Stimulated activated CD4-positive, alpha-beta T cell treated with anti-CD3 and anti-CD28 coated beads, TNF-alpha, amount 100 ng/mL, for 24 hours (primary cell): ENCODE measurements at places on chromosomes 3 and 15.
A peak's percentile ranks its signal among the peaks of the same experiment; 100 is the strongest.

GRCh38 chr3:182364323-182364722 is 429.0 kb upstream of the ATP11B start:
- DNase-seq = no peak

DNA sequence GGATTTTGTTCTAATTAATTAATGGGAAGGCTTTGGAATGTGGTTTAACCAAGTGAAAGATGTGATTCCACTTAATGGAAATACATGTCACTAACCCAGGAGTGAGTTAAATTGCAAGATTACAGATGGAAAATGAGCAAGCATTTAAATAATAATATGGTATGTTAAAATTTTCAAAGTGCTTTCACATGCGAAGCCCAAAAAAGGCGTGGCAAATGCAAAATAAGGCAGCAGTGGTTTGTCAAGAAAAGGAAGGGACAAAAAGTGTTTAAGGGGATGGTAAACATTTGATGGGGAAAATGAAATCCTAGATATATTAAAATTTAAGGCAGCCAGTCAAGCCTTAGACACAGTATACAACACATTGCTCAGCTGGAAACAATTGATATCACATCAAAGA is 2.9 kb downstream of the TICRR start:
- no peak for DNase-seq

GRCh38 chr3:45054196-45054857 is 28.2 kb downstream of the CLEC3B start:
- no peak for DNase-seq

GRCh38 chr3:28151608-28152228 is 89.7 kb upstream of the CMC1 start:
- DNase-seq = no peak

- no peak for DNase-seq
Observed at GRCh38 chr15:74406992-74407705, 26.6 kb downstream of the SEMA7A start.

DNA sequence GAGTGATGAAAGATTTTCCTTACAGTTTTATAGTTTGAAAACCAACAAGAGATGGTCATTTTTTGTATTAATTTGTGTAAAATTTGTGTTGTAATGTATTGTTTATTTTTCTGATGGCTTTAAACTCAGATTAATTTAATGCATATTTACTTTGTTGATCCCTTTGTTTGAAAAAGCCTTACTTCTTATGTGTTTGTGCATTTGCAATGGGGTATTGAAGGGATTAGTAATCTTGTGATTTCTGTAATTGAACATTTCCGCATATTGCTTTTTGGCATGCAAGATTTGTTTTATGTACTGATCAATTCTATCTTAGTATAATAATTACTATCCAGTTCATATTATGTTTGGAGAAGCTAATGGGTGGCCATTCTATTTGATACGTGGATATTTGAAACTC is 98.4 kb upstream of the ROBO1 start:
- no peak for DNase-seq

- no peak for DNase-seq
Observed at GRCh38 chr3:182491577-182491976, 301.7 kb upstream of the ATP11B start.

- DNase-seq = no peak
Observed at GRCh38 chr3:192819001-192819569, 91.7 kb upstream of the FGF12 start.

- no peak for DNase-seq
Observed at GRCh38 chr15:49877873-49878521, 241.0 kb downstream of the ATP8B4 start.

DNA sequence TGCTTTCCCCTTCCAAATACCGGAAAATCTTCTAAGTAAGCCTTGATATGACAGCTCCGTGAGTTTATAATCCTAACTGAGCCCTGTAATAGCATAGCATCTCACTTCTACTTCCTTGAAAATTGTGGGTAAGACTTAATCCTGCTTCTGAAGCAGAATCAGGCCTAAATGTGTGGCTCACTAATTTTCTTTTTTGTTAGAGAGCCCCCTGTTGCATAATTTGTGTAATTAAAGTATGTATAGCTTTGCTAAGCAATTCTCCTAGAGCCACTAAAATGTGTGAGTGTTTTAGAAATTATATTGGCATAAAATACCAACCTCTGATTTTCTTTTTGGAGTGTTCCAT is 304.4 kb downstream of the FGF12 start:
- DNase-seq = no peak

DNA sequence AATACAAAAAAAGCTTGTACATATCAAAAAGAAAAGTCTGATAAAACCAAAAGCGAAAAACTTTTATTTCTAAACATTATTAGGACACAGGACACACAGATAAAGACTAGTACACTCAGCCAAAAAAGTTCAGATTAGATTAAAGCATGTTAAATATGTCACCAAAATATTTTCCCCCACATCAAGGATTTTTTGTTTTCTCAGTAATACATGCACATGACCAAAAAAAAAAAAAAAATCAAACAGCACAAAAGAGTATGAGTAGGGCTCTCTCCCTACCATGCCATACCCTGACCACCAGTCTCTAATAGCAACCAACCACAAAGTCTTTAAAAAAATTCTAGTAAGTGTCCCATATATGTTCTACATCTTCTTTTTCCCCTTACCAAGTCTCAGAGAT is 77.4 kb downstream of the LRRFIP2 start:
- DNase-seq = no peak

DNA sequence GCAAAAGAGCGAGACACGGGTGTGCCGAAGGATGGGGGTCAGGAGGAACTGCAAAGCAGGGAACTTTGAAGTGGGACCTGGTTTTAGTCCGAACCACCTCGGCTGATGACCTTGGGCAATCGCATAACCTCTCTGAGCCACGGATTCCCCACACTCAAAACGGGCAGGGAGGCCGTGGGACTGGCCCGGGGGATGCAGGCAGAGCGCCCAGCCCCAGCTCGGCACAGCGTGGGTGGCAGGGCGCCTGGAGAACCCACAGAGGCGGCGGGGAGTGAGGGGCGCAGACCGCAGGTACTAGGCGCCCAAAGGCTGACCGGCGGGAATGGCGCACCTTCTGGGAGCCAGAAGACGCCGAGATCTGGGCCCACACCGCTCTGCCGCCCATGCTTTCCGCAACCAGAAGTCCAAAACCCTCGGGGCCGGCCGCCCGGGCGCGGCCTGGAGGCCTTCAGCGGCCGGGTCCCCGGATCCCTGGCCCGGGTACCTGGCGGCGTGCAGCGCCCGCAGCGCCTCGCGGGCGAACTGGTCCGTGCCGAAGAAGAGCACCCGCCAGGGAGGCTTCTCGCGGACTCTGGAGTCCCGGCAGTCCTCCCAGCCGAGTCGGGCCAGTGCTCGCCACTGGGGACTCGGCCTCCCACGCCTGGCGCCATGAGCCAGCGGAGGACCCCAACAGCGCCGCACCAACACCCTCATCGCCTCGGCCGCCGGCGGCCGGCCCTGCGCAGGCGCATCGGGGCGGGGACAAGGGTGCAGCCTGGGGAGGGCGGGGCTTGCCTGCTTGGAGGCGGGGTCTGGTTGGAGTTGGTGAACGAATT is at the start of gene MTFMT:
Gene MTFMT, minus strand, starts transcription at position 719 of the 815 bp plus-strand sequence. Its CDS starts 26 bp downstream, at position 693.
- DNase-seq = peak; percentile 89

- DNase-seq = no peak
Observed at GRCh38 chr3:119944091-119944490, 150.2 kb downstream of the GSK3B start.
